IMR-90 (cell line): ENCODE measurements at places on chromosomes 7 and 10. TPM values are rescaled to one million over a fixed set of nuclear protein-coding genes. Genes with fewer than 3 reads are reported as not detected.

DNA sequence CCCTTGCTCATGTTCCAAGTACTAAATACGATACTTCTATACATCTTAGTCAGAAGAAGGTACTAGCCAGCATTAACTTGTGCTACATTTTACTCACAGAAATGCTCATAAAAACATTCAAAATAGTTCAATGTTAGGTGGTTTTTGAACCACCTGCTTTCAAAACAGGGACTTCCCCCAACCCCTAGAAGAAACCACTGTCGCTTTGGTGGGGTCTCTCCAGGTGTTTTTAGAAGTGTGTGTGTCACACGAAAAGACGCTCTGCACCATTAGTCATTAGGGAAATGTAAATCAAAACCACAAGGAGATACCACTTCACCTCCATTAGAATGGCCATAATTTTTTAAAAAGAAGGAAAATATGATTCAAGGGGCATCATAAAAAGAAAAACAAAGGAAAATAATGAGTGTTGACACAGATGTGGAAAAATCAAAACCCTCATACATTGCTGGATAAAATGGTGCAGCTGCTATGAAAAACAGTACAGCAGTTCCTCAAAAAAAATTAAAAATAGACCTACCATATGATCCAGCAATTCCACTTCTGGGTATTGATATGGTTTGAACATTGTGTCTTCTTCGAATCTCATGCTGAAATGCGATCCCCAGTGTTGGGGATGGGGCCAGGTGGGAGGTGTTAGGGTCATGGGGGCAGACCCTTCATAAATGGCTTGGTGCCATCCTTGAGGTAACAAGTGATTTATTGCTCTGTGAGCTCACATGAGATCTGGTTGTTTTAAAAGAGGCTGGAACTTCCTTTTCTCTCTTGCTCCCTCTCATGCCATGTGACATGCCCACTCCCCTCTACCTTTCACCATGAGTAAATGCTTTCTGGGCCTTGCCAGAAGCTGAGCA, 74.2 kb downstream of the MALSU1 start:
- H3K27me3 ChIP-seq: no peaks in the 10 kb centered on the region
- H3K4me1 ChIP-seq: peaks cover 13% of the 10 kb centered on the region

DNA sequence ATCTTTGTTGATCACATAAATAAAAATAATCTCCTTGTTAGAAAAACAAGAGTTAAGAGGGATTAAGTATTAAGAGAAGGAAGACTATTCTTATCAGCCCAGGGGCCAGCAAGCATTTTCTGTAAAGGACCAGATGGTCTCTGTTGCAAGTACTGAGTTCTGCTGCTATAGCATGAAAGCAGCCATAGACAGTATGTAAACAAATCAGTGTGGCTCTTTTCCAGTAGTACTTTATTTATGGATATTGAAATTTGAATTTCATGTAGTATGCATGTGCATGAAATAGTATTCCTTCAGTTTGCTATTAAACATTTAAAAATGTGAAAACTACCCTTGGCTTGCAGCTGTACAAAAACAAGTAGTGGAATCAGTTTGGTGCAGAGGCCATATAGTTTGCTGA, 81.7 kb downstream of the STK31 start:
- H3K27me3 ChIP-seq: no peaks in the 10 kb centered on the region
- H3K4me1 ChIP-seq: no peaks in the 10 kb centered on the region
- H3K4me3 ChIP-seq: no peak overlapping the region

DNA sequence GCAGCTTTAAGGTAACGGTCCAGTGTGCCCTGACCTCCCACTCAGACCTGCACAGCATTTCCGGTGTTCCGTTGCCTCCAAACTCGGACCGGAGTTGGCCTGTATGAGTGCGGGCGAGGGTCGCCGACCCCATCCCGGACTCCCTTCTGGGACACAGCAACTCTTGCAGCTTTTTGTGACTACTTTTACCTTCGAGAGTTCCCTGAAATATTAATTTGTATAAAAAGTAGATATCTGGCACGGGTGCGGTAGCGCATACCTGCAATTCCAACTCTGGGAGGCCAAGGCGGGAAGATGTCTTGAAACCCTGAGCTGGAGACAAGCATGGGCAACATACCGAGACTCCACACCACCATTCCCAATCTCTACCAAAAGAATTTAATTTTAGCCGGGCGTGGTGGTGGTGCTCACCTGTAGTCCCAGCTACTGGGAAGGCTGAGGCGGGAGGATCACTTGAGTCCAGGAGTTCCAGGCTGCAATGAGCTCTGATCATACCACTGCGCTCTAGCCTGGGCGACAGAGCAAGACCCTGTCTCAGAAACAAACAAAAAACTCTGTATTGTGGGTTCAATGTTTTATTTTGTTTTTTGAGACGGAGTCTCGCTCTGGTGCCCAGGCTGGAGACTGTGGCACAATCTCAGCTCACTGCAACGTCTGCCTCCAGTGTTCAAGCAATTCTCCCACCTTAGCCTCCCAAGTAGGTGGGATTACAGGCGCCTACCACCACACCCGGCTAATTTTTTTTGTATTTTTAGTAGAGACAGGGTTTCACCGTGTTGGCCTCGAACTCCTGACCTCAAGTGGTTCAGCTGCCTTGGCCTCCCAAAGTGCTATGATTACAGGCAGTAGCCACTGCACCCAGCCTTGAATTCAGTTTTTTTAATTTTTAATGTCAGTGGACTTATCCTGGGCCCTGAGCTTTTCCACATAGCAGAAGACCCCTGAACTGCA, 1.1 kb upstream of the PPP1R35 start:
- peaks cover 23% of the 10 kb centered on the region for H3K36me3 ChIP-seq
- H3K27me3 ChIP-seq: no peaks in the 10 kb centered on the region
- H3K27ac ChIP-seq: no peak overlapping the region
- H3K4me1 ChIP-seq: peaks cover 7% of the 10 kb centered on the region
- no peak for DNase-seq

The CPN1 gene
- total RNA-seq: not detected in 2 replicates

The DDC gene
- not detected in 2 replicates for total RNA-seq
